Stimulated activated CD4-positive, alpha-beta T cell treated with anti-CD3 and anti-CD28 coated beads, Interleukin-1b, Interleukin-23, amount 100 ng/mL, for 48 hours (primary cell): ENCODE measurements at places on chromosomes 1 and 21.

GRCh38 chr1:183783342-183783741 is 21.6 kb upstream of the RGL1 start:
- no peak for DNase-seq

DNA sequence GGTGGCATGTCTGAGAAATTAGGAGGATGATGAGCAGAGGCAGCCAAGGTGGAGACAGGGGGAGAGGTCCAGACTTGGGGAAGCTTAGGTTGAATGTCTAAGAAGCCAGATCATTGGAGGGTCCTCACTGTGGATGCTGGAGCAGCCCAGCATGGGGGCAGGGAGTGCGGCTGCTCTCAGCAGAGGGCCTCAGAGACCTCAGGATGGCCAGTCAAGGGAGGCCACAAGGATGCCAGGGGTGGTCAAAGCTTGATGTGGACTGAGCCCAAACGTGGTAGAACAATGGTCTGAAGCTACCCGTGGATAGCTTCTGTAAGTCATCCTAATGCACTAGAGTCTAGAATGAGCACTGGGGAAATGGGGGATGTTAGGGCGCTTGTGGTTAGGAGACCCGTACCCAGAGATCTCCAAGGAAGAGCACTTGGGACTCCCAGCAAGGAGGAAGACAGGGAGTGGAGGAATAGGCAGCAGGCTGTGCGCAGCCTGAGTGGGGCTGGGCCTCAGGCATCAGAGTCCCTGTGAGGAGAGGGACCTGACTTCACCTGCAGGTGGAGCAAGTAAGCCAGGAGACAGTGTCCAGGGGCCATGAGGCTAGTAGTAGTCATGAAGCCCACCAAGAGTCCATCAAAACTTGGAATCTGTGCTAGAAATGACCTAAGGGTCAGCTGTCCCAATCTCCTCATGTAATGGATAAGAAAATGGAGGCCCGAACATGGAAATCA is 4.3 kb upstream of the S100A9 start:
- DNase-seq: no peak

- no peak for DNase-seq
Observed at GRCh38 chr1:218312509-218312908, 27.4 kb downstream of the RRP15 start.

DNA sequence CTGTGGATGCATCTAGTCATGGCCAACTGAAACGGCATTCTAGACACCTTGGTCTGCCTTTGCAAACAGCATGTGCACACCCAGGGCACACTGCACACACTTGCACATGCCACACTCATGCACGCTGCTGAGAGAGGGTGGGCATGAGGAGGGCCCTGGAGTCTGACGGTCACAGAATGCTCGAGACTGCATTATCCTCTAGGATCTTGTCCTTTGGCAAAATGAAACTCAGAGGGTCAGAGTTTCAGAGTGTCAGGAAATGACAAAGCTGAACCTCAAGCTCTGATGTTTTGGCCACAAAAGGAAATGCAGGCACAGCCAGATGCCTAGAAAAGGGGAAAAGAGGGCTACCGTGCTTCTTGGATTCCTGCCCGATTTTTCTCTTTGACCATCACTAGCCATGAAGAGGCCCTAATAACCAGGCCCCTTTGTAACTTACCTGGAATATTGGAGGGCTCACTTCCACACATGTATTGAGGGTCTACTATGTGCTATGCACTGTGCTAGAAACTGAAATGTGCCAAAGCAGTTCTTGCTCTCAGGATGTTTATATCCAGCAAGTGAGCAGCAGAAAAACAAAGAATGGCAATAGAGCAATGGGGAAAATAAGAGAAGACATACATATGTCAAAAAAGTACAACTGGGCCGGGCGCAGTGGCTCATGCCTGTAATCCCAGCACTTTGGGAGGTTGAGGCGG is 65.4 kb downstream of the TOMM20 start:
- no peak for DNase-seq

DNA sequence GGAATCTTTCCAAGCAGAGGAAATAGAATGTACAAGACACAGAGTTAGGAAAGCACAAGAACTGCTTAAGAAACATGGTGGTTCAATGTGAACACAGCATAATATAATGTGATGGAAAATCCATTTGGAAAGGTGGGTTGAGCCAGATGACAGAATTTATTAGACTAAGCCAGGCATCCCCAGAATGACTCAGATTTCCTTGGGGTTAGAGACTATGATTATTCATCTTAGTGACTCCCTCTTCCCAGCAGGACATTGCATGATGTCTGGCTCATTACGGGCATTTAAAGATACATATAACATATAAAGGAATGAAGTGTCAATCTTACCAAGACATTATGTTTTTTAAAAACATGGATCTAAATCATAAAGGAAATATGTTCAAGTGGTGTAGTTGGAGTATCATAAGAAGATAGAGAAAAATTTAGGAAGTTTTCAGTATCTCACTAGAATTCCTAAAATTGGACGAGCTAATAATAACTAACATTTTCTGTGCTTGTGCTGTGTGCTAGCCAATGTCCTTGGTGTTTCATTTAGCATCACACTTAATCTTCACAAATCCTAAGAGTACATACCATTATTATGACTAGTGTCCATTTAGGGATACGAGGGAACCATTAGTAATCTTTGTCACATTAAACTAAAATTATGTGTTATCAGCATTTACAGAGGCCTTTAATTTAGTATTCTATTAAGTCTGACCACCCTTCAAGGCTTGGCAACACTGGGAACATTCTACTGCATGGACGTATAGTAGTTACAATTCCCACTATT is 41.0 kb upstream of the ST6GALNAC5 start:
- DNase-seq: no peak

GRCh38 chr1:156481527-156481926 is 19.0 kb downstream of the MEF2D start:
- peak; percentile 43 for DNase-seq

DNA sequence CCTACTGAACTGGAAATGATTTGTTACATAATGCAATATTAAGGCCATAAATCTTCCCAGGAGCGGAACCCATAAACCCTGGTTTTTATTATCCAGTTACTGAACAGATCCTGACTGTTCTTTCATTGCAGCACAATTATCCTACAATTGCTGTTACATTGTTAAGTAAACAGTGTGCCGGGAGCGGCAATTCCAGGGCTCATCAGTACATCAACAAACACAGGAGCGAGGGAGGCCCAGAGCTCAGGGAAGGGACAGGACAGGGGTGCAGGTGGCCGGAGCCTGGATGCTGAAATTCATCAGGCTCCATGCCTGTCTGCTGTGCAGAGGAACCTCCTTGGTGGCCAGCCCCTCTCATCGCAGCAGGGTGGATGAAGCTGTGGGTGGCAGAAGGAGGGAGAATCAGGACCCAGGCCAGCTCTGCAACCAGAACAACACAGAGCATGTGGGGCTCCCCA is 544.7 kb downstream of the NPHP4 start:
- DNase-seq: no peak

DNA sequence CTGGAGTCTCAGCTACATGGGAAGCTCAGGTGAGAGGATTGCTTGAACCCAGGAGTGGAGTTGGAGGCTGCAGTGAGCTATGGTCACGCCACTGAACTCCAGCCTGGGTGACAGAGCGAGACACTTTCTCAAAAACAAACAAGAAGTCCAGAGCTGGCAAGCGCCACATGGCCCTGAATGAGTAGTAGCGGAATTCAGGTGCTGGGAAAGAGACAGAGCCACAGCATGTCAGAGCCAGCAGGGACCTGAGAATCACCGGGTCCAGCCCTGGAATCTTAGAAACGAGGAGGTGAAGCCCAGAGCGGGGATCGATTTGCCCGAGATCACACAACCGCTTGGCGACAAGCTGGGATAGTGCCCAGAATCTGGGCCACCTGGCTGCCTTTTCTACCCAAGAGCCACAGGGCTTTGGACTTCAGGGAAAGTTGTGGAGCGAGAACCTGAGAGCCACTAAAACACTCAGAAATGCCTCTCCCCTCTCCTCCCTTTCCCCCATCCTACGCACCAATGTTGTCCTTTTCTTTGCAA is 9.8 kb downstream of the ARL8A start:
- no peak for DNase-seq
